Mesothelial cell of epicardium (in vitro differentiated cells): ENCODE measurements at places on chromosomes 5 and 9.

DNA sequence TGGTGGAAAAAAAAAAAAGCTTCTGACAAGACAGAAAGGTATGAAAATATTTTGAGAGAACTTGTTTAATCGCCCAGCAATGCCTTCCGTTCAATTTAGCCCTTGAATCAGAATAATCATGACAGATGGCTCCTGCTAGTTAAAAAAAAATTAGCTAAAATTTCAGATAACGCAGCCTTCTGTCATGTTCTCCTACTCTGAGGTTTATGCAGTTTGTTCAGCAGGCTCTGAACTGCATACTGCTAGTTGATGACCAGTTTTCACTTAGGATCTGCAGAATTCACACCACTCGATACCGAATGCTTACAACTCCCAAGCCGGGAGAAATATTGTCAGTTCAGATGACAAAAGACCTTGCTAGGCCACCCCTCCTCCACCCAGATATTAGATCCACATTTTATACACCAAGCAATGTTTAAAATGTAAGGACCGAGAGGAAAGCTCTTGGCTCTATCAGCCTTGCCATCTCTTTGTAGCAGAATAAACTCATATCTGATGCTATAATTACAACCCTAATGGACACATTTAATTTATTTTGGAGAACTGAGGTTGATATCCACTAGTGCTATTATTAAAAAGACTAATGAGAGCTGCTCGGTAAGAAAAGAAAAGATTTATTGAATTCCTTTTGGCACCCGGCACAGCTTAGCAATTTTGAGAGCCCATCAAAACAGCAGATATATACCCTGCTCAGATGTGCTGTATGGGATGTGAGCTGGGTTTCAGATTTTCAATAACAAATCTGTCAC is 322.8 kb downstream of the GLIS3 start:
- H3K27ac ChIP-seq = peak overlapping the region; percentile 40
- peaks cover 33% of the 10 kb centered on the region for H3K4me1 ChIP-seq
- H3K4me3 ChIP-seq = no peak overlapping the region
- H3K36me3 ChIP-seq = no peaks in the 10 kb centered on the region

GRCh38 chr5:16326137-16326536 is 139.5 kb downstream of the ZNF622 start:
- no peak overlapping the region for H3K27ac ChIP-seq
- H3K27me3 ChIP-seq = peaks cover 43% of the 10 kb centered on the region
- H3K4me1 ChIP-seq = no peaks in the 10 kb centered on the region
- H3K4me3 ChIP-seq = no peak overlapping the region
- H3K36me3 ChIP-seq = no peaks in the 10 kb centered on the region

DNA sequence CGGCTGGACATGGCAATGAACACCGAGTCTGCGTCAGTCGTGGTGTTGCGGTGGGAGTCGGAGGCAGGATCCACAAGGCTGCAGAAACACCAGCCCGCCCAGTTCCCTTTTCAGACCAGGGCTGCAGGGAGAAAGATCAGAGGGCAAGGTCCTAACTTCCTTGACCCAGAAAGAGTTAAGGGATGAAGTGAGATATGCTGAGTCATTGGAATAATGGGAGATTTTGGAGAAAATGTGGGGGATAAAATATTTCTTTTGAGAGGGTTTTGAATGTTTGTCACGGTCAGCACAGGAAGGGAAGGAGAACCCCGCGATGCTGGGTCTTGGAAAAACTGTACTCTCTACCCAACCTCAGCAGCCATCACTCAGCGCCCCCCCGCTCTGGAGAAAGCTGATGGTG is 416.0 kb downstream of the ICE1 start:
- no peaks in the 10 kb centered on the region for H3K36me3 ChIP-seq
- no peak overlapping the region for H3K27ac ChIP-seq
- no peak overlapping the region for H3K4me3 ChIP-seq
- DNase-seq = no peak
- H3K4me1 ChIP-seq = peaks cover 3% of the 10 kb centered on the region
- H3K27me3 ChIP-seq = peaks cover 5% of the 10 kb centered on the region

GRCh38 chr9:137955586-137955985 is 78.0 kb downstream of the CACNA1B start:
- peaks cover 6% of the 10 kb centered on the region for H3K27me3 ChIP-seq
- DNase-seq = no peak
- H3K4me1 ChIP-seq = no peaks in the 10 kb centered on the region
- H3K4me3 ChIP-seq = no peak overlapping the region
- no peaks in the 10 kb centered on the region for H3K36me3 ChIP-seq

- H3K4me3 ChIP-seq = no peak overlapping the region
- DNase-seq = no peak
- no peaks in the 10 kb centered on the region for H3K36me3 ChIP-seq
- H3K27me3 ChIP-seq = no peaks in the 10 kb centered on the region
These were observed 116.2 kb downstream of the ROR2 start for GRCh38 chr9:91833878-91834255.

GRCh38 chr5:76389513-76390154 is 13.5 kb upstream of the IQGAP2 start:
- peak overlapping the region; percentile 84 for H3K27ac ChIP-seq
- no peak for DNase-seq
- H3K4me1 ChIP-seq = peaks cover 69% of the 10 kb centered on the region
- H3K4me3 ChIP-seq = no peak overlapping the region
- H3K36me3 ChIP-seq = no peaks in the 10 kb centered on the region
- no peaks in the 10 kb centered on the region for H3K27me3 ChIP-seq

- no peaks in the 10 kb centered on the region for H3K36me3 ChIP-seq
- H3K27me3 ChIP-seq = no peaks in the 10 kb centered on the region
- DNase-seq = no peak
- H3K4me1 ChIP-seq = peaks cover 10% of the 10 kb centered on the region
- H3K27ac ChIP-seq = peak overlapping the region; percentile 40
- H3K4me3 ChIP-seq = no peak overlapping the region
These were observed 268.9 kb downstream of the ZNF608 start for GRCh38 chr5:124477577-124477976.

DNA sequence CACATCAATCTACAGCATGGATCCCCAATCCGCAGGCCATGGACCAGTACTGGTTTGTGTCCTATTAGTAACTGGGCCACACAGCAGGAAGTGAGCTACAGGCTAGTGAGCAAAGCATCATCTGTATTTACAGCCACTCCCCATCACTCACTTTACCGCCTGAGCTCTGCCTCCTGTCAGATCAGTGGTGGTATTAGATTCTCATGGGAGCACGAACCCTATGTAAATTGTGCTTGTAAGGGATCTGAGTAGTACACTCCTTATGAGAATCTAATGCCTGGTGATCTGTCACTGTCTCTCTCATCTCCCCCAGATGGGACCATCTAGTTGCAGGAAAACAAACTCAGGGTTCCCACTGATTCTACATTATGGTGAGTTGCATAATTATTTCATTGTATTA is 212.7 kb upstream of the FAM174A start:
- DNase-seq = no peak
- H3K27me3 ChIP-seq = peaks cover 6% of the 10 kb centered on the region
- H3K27ac ChIP-seq = no peak overlapping the region
- no peaks in the 10 kb centered on the region for H3K4me1 ChIP-seq
- no peak overlapping the region for H3K4me3 ChIP-seq

DNA sequence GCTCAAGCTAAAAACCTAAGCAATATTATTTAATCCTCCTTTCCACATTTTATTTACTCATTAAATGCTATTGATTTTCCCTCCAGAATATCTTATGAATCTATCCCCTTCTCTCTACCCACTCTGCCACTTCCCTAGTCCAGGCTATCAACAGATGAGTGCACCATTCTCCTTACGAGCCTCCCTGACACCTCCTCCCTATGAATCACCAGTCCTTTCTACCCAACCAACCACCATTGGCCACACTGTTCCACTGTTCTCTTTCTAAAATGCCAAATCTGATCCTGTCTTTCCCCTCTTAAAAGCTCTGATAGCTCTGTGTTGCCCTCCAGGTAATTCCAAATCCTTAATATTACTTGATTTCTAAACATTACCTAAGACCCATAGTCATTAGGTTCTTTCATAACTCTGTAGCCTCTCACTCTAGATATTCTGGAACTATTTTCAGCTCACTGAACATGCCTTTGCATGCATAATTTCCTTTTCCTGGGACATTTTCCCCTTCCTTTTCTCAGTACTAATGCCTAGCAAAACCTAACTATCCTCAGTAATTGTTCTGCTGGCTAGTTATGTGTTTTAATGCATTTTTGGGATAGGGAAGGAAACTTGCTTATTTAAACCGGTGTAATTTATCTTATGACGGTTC is 126.3 kb downstream of the UNC13B start:
- H3K4me1 ChIP-seq = peaks cover 16% of the 10 kb centered on the region
- no peak overlapping the region for H3K4me3 ChIP-seq
- no peak overlapping the region for H3K27ac ChIP-seq
- no peaks in the 10 kb centered on the region for H3K27me3 ChIP-seq
- peaks cover 2% of the 10 kb centered on the region for H3K36me3 ChIP-seq
- DNase-seq = no peak

GRCh38 chr9:125066839-125067619 is 76.3 kb downstream of the SCAI start:
- H3K27ac ChIP-seq = no peak overlapping the region
- H3K27me3 ChIP-seq = no peaks in the 10 kb centered on the region
- no peaks in the 10 kb centered on the region for H3K4me1 ChIP-seq
- DNase-seq = no peak
- H3K4me3 ChIP-seq = no peak overlapping the region
